PC-3 (cell line): ENCODE measurements at places on chromosomes 4 and X. TPM values are rescaled to one million over a fixed set of nuclear protein-coding genes. Genes with fewer than 3 reads are reported as not detected.
A peak's percentile ranks its signal among the peaks of the same experiment; 100 is the strongest.

- no peaks in the 10 kb centered on the region for H3K4me1 ChIP-seq
- H3K36me3 ChIP-seq, result no peaks in the 10 kb centered on the region
- no peaks in the 10 kb centered on the region for H3K27me3 ChIP-seq
- H3K27ac ChIP-seq, result no peak overlapping the region
- no peak overlapping the region for H3K4me3 ChIP-seq
- DNase-seq, result no peak
These were observed 61.3 kb upstream of the GIMD1 start for GRCh38 chr4:106429885-106430284.

DNA sequence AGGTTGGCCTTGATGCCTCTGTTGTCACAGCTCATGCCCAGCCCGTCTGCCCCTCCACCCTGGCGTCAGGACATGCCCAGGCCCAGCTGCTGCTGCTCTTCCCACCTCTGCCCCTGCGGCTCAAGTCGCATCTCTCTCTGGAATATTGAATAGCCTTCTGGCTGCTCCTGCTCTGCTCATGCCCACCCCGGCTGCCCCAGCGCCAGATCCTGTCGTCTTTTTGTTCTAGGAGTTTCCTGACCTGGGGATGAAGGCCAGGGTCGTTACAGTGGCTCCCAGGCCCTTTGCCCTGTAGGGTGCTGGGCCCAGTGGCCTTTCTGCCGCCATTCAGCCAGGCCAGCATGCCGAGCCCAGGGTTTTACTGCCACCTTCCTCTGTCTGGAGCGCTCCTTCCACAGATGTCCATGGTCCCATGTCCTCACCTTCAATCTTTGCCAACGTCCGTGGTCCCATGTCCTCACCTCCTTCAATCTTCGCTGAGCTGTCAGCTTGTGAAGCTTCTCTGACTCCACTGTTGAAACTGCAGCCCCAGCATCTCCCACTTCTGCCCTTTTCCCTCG lies 9.7 kb downstream of the MAEA start:
- no peaks in the 10 kb centered on the region for H3K4me1 ChIP-seq
- no peaks in the 10 kb centered on the region for H3K27me3 ChIP-seq
- H3K36me3 ChIP-seq, result no peaks in the 10 kb centered on the region; the same call in 1 of the 2 replicates
- no peak overlapping the region for H3K4me3 ChIP-seq

Gene NPY2R
- total RNA-seq, result 0.07 and 0.29 TPM in 2 replicates

Gene PTTG2
- not detected in 2 replicates for total RNA-seq

Gene GLRA3
- not detected in 2 replicates for total RNA-seq

DNA sequence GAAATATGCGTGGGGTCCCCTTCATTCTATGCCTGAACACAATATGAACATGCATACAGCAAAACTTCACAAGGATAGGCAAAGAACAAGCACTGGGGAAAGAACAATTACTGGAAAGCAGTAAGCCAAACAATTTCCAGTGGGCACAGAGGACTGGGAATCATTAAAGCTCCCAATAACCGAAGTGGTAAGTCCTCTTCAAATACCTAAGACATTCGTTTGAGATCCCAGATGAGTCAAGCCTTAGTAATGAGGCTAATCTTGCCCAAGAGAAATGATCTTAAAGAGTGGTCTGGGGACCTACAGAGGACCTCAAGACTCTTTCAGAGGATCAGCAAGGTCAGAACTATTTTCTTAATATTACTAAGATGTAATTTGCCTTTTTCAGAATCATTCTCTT lies 28.6 kb downstream of the ANAPC10 start:
- H3K36me3 ChIP-seq, result peaks cover 4% of the 10 kb centered on the region; the same call in 1 of the 2 replicates
- no peak overlapping the region for H3K4me3 ChIP-seq
- no peak overlapping the region for H3K27ac ChIP-seq
- H3K27me3 ChIP-seq, result no peaks in the 10 kb centered on the region
- peak; percentile 71 for DNase-seq

Gene POF1B
- total RNA-seq, result not detected in 2 replicates
